ENCODE measurements at places on chromosomes 3 and 15.

DNA sequence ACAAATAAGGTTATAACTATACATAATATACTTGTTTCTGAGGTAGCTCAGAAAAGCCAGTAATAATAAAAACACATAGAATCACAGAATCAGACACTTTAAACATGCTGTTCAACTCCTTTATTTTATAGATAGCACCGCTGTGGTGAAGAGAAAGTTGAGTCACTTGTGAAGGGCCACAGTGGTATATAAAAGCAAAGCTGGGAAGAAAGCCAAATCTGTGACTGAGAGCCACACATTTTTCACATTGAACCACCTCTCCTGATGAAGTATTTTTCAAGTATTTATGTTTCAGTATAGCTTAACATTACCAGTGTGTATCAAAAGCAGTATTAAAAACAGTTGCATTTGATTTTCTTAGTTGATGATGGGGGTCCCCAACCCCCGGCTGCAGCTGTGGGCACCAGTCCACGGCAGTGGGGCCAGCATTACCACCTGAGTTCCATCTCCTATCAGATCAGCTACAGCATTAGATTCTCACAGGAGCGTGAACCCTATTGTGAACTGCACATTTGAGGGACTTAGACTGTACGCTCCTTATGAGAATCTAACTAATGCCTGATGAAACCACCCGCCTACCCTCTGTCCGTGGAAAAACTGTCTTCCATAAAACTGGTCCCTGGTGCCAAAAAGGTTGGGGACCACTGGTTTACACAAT lies 46.2 kb downstream of the TBL1XR1 start:
- H3K27ac ChIP-seq: peak overlapping the region; percentile 90
- no peak for DNase-seq
- no peak overlapping the region for H3K4me3 ChIP-seq
- peaks cover 37% of the 10 kb centered on the region for H3K4me1 ChIP-seq
- no peaks in the 10 kb centered on the region for H3K27me3 ChIP-seq

- no peaks in the 10 kb centered on the region for H3K36me3 ChIP-seq
- H3K27me3 ChIP-seq: no peaks in the 10 kb centered on the region
- H3K4me3 ChIP-seq: no peak overlapping the region
- peaks cover 13% of the 10 kb centered on the region for H3K4me1 ChIP-seq
Measured at GRCh38 chr3:88311826-88312225, 162.1 kb downstream of the C3orf38 start.

- no peak overlapping the region for H3K4me3 ChIP-seq
- H3K4me1 ChIP-seq: no peaks in the 10 kb centered on the region
- H3K27ac ChIP-seq: no peak overlapping the region
- no peak for DNase-seq
Measured at GRCh38 chr3:168796339-168796738, 700.6 kb upstream of the GOLIM4 start.

- no peak overlapping the region for H3K4me3 ChIP-seq
- no peaks in the 10 kb centered on the region for H3K4me1 ChIP-seq
- no peaks in the 10 kb centered on the region for H3K27me3 ChIP-seq
- H3K27ac ChIP-seq: peak overlapping the region; percentile 45
Measured at GRCh38 chr3:94349310-94349878, 286.5 kb downstream of the NSUN3 start.

DNA sequence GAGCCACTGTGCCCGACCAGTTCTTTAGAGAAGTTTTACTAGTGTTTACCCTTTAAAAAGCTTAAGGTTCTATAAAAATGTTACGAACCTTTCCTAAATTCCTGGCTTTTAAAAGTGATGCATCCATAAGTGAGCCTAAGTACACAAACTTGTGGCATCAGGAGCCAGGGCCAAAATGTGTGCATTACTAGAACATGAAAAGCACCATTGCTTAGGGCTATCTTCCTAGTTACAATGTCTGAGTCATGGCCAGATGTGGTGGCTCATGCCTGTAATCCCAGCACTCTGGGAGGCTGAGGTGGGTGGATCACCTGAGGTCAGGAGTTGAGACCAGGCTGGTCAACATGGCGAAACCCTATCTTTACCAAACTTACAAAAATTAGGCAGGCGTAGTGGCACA lies 39.9 kb downstream of the LEO1 start:
- no peak overlapping the region for H3K4me3 ChIP-seq
- no peak for DNase-seq
- H3K36me3 ChIP-seq: peaks cover 47% of the 10 kb centered on the region

GRCh38 chr3:130514681-130515080 lies 2.3 kb upstream of the COL6A6 start:
- peaks cover 6% of the 10 kb centered on the region for H3K4me1 ChIP-seq
- peaks cover 75% of the 10 kb centered on the region for H3K27me3 ChIP-seq
- no peak for DNase-seq
- no peak overlapping the region for H3K27ac ChIP-seq
- no peak overlapping the region for H3K4me3 ChIP-seq

- no peak overlapping the region for H3K27ac ChIP-seq
- no peak for DNase-seq
- no peak overlapping the region for H3K4me3 ChIP-seq
Measured at GRCh38 chr15:91050128-91050455, 27.7 kb upstream of the VPS33B start.

DNA sequence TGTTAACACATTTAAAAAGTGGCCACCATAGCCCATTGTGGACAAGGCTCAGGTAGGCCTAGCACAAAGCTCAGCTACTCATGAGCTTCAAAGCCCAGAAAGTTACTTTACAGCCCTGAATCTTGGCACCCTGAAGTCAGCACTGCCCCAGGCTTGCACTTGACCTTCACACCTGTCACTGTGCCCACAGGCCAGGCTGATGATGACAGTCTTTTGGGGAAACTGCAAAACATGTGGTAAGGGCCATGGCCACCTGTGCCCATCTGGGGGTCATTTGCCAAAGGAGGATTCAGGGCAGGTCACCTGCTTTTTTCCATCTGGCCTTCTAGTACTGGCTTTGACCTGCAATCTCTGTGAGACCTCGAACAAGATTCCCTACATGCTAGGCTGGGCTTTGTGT lies 11.0 kb downstream of the CHDH start:
- no peak overlapping the region for H3K27ac ChIP-seq
- no peaks in the 10 kb centered on the region for H3K36me3 ChIP-seq
- no peak overlapping the region for H3K4me3 ChIP-seq
- H3K4me1 ChIP-seq: no peaks in the 10 kb centered on the region
- DNase-seq: no peak

DNA sequence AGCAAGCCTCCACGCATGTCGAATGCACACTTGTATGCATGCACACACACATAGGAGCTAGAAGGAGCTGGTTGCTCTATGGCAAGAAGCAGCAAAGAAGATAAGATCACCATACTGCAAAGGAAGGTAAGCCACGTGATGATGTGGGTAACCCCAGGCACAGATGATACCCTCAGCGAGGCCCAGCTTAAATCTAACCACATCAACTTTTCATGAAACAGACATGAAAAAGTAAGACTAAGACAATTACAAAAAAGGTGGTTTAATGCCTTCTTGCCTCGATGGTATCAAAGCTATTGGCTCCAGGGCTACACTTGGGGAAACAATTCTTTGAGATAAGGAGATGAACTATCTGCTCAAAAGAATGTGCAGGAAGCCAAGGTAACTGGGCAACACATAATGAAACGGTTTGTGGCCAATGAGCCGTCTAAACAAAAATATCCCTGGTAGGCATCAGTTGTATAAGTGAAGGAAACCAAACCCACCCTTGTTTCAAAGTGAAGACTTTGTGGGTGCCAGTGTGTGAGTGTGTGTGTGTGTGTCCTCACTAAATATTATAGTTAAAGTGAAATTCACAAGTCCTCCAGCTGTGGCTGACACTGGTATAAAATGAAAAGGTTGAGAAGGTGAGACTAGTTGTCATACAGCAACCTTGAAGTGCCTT lies 365.7 kb upstream of the ICE2 start:
- peaks cover 34% of the 10 kb centered on the region for H3K4me1 ChIP-seq
- peaks cover 3% of the 10 kb centered on the region for H3K27me3 ChIP-seq
- no peak overlapping the region for H3K27ac ChIP-seq
- H3K36me3 ChIP-seq: peaks cover 20% of the 10 kb centered on the region

GRCh38 chr3:196987022-196987421 lies 18.4 kb upstream of the PIGZ start:
- no peak overlapping the region for H3K4me3 ChIP-seq
- peaks cover 40% of the 10 kb centered on the region for H3K4me1 ChIP-seq
- DNase-seq: no peak
- peaks cover 7% of the 10 kb centered on the region for H3K36me3 ChIP-seq
- H3K27me3 ChIP-seq: peaks cover 9% of the 10 kb centered on the region
- no peak overlapping the region for H3K27ac ChIP-seq

DNA sequence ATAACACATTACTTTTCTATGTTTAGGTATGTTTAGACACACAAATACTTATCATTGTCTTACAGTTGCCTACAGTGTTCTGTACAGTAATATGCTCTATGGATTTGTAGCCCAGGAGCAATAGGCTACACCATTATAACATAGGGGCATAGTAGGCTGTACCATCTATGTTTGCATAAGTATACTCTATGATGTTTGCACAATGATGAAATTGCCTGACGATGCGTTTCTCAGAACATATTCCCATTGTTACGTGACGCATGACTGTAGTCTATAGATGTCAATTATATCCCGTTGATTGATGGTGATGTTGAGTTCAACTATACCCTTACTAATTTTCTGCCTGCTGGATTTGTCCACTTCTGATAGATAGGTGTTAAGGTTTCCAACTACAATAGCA lies 139.4 kb upstream of the PFN2 start:
- DNase-seq: no peak
- H3K4me1 ChIP-seq: peaks cover 47% of the 10 kb centered on the region
- no peak overlapping the region for H3K4me3 ChIP-seq
- H3K27me3 ChIP-seq: peaks cover 3% of the 10 kb centered on the region
- H3K27ac ChIP-seq: no peak overlapping the region

- H3K27ac ChIP-seq: peak overlapping the region; percentile 88
- DNase-seq: peak; percentile 58
- no peaks in the 10 kb centered on the region for H3K36me3 ChIP-seq
Measured at GRCh38 chr15:25670025-25670554, 193.0 kb downstream of the ATP10A start.

GRCh38 chr3:136276049-136276755 lies 26.1 kb downstream of the PCCB start:
- no peak overlapping the region for H3K4me3 ChIP-seq
- no peak for DNase-seq
- peaks cover 85% of the 10 kb centered on the region for H3K36me3 ChIP-seq
- H3K4me1 ChIP-seq: no peaks in the 10 kb centered on the region
- no peak overlapping the region for H3K27ac ChIP-seq

DNA sequence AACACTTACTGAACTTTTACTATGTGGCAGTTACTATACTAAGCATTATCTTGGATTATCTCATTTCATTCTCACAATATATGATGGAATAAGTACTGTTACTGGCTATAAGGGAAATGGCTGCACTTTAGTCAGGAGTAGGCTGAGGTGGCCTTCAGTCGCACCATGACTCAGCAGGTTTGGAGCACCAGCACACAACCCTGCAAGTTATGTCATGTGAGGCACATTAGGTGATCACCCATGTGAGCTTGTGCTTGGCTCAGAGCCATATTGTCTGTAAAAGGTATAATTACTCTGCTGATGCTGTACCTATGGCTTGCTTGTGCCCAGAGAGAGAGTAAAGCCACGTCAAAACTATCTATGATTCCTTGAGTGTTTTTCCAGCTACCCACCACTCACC lies 54.1 kb upstream of the TIPARP start:
- H3K4me1 ChIP-seq: peaks cover 7% of the 10 kb centered on the region
- no peak for DNase-seq
- H3K36me3 ChIP-seq: no peaks in the 10 kb centered on the region
- H3K27me3 ChIP-seq: peaks cover 6% of the 10 kb centered on the region

- DNase-seq: peak; percentile 24
- H3K27ac ChIP-seq: no peak overlapping the region
- H3K27me3 ChIP-seq: peaks cover 5% of the 10 kb centered on the region
- H3K36me3 ChIP-seq: no peaks in the 10 kb centered on the region
Measured at GRCh38 chr3:32934150-32934742, 17.2 kb upstream of the CCR4 start.

DNA sequence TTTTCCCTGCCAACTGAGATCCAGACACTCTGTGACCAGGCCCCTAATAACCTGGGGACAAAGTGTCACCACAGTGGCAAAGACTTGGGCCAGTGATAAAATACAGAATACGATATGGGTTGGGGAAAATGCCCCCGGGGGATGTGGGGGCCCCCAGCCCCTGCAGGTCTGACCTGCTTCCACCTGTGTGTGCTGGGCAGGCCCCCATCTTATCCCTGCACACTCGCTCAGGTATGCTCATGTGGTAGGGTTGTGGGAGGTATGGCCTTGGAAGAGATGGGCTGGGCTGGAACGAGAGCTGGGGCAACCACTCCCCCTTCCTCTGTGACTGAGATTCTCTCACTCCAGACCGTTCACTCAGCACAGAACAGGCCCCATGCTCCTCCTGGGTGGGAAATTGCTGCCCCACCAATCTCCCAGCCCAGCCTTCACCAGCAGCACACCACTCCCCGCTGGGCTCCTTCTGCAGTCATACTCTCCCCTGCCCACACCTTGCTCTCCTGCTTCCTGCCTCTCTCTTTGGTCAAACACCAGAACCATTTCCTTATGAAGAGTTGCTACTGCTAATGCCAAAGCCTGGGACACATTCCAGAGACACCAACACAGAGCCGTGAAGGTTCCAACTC lies 9.6 kb upstream of the CPEB1 start:
- peaks cover 66% of the 10 kb centered on the region for H3K27me3 ChIP-seq
- H3K4me1 ChIP-seq: no peaks in the 10 kb centered on the region
- no peaks in the 10 kb centered on the region for H3K36me3 ChIP-seq
- H3K27ac ChIP-seq: no peak overlapping the region
- no peak for DNase-seq

DNA sequence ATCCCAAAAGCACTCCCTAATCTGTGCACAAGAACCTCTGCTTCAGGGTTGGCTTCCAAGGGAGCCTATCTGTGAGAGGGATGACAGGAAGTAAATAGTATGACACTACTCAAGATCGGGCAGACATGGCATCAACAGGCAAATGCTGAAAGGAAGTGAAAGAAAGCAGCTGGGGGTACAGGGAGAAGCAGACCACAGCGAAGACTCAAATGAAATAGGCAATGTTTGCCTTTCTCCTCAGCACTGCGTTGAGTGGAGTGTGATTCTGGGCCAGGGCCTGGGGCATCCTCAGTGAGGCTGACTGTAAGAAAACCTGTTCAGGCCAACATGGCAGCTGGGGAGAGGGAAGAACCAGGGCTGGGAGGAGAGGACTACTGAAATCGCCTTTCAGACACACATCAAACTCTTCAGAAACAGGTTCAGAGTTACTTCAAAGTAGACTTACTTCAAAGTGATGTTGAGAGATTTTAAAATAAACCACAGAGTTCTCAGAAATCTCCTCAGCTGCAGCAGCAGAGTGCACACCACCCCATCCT lies 96.6 kb downstream of the SLC9A9 start:
- H3K4me3 ChIP-seq: no peak overlapping the region
- peaks cover 28% of the 10 kb centered on the region for H3K4me1 ChIP-seq
- H3K27ac ChIP-seq: peak overlapping the region; percentile 68

- H3K4me3 ChIP-seq: no peak overlapping the region
- no peaks in the 10 kb centered on the region for H3K27me3 ChIP-seq
- DNase-seq: no peak
- peaks cover 19% of the 10 kb centered on the region for H3K4me1 ChIP-seq
- H3K27ac ChIP-seq: no peak overlapping the region
- H3K36me3 ChIP-seq: no peaks in the 10 kb centered on the region
Measured at GRCh38 chr3:130820976-130821375, 72.9 kb upstream of the ATP2C1 start.
